Right ventricle myocardium inferior (tissue), 1 donor: ENCODE measurements at places on chromosomes 11 and 22.

DNA sequence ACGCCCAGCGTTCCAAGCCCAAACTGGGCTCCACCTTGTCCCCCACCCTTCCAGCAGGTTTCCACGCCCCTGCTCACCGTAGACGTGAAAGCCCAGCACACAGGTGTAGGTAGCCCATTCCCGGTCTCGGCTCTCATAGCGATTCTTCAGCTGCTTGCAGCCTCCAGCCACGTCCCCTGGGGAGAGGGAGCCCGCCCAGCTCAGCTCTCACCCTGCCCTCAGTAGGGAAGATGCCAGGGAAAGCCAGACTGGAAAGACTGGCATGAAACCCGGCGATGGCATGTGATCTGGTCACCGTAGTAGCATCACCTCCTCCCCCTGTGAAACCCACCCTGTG lies 1.4 kb upstream of the MTA2 start:
- DNase-seq, result no peak

- DNase-seq, result no peak
Measured at GRCh38 chr22:38125751-38126201, 15.3 kb upstream of the BAIAP2L2 start.

GRCh38 chr11:5339771-5340322 lies 3.5 kb downstream of the OR51B5 start:
- no peak for DNase-seq

GRCh38 chr11:31236143-31236542 lies 133.4 kb downstream of the DCDC1 start:
- no peak for DNase-seq

- no peak for DNase-seq
Measured at GRCh38 chr11:108622341-108622740, 28.8 kb upstream of the EXPH5 start.

GRCh38 chr22:27473533-27473932 lies 328.0 kb downstream of the MN1 start:
- no peak for DNase-seq

DNA sequence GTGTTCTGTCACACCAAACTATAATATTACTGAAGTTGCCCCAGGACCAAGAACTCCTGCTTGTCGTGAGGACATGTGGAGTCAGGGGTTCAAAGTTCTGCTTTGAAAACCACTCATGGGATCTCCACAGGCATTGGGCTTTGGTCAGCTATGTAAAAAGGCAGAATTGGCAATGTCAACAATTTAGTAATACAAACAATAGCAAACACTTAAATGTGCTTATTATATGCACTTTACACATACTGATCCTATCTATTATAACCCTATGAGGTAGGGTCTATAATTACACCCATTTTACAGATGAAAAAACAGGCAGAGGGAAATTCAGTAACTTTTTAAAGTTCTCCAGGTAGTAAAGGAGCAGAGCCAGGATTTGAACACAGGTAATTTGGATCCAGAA lies 94.6 kb downstream of the CCDC83 start:
- DNase-seq, result no peak

- no peak for DNase-seq
Measured at GRCh38 chr11:20631519-20632168, 32.2 kb downstream of the SLC6A5 start.

GRCh38 chr22:38843201-38843656 lies 599 bp downstream of the NPTXR start:
- DNase-seq, result peak; percentile 69

DNA sequence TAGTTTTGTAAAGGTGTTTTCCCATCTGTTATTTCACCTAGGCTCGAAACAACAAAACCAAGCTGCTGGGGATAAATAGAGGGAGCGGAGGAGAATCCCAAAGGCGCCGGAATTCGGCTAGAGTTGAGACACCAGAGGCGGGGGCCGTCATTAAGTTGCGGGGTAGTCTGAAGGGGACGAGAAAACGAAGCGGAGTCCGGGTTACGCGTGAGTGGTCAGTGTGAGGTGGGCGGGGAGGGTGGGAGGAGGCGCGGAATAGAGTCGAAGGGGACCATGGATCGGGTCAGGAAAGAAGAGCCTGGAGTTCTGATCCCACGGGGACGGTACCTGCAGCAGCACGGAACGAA lies 361 bp downstream of the SRPRA start:
- DNase-seq, result no peak

- peak; percentile 94 for DNase-seq
Measured at GRCh38 chr22:36386900-36387708, 663 bp downstream of the MYH9 start.

DNA sequence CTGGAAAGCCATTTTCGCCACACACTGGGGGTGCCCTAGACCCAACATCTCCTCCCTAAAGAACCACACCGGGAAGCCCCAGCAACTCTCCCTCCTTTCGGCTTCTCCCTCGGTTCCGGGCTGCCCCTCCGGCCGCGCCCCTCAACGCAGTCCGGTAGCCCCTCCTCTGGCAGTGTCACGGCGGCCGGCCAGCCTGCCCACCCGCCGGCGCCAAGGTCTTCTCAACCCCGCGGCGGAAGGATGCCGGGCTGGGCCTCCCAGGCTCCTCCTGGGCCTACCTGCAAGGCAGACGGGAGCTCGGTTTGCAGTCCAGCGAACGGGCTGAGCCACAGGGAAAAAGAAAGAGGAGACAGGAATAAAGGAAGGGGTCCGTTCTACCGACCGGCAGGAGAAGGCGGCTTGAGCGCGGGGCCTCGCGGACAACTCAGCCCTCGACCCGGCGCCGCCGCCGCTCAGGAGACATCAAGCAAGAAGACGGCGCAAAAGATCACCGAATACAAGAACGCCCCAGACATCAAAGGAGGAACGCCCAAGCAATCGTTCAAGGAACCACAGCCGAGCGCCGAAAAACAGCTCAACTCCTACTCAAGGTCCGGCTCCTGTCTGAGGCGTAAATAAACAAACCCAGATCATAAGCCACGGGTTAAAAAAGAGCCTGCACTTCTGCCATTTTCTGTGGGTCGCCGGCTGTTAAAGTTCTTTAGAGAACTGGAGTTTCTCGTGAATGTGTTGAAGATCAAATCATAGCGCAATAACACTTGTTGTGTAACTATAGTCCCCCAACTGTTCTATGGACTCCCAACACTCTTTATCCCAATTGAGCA lies at the start of gene AMBRA1:
AMBRA1 (minus strand) TSS at position 474 of the 824 bp plus-strand sequence. CDS start 45,643 bp downstream, outside the sequence.
- DNase-seq, result peak; percentile 92

DNA sequence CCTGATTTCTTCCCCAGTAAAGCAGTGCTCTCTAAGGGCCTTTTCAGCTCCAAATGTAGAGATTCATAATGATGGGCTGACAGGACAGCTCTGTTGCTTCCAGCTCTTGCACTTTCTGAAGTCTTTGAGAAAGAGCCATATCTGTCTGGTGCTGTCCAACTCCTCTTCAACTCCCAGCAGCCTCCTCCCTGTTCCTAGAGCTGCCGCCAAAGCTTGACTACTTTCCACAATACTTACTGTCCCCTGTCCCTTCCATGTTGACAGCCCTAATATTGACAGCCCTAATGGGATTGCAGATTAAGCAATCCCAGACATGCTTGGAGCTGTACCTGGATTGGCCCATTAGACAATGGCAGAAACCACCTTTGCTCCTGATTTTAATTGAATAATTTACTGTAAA lies 29.6 kb downstream of the INSC start:
- DNase-seq, result no peak

GRCh38 chr11:68832476-68833181 lies 9.1 kb downstream of the CPT1A start:
- no peak for DNase-seq

- peak; percentile 9 for DNase-seq
Measured at GRCh38 chr22:48666620-48667019, 1161.1 kb downstream of the BRD1 start.

DNA sequence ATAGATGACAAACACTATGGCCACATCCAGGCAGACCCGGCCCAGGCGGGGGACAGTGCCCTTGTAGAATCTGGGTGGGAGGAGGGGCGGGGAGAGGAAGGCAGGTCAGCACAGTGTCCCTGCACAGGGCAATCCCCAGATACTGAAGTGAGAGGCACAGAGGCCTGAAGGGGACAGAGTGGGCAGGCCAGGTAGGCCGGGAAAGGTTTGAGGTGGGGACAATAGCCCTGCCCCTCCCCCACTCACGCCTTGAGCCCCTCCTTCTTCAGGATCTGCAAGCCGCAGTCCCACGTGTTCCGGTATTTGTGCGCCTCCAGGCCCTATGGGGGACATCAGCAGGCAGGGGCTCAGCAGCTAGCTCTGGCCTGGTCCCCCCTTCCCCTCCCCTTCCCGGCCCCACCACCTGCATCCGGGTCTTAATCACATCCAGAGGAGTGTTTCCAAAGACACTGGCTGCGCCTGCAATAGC lies 2.3 kb downstream of the SLC25A1 start:
- DNase-seq, result no peak

GRCh38 chr11:1034001-1034400 lies 2.5 kb downstream of the MUC6 start:
- no peak for DNase-seq

DNA sequence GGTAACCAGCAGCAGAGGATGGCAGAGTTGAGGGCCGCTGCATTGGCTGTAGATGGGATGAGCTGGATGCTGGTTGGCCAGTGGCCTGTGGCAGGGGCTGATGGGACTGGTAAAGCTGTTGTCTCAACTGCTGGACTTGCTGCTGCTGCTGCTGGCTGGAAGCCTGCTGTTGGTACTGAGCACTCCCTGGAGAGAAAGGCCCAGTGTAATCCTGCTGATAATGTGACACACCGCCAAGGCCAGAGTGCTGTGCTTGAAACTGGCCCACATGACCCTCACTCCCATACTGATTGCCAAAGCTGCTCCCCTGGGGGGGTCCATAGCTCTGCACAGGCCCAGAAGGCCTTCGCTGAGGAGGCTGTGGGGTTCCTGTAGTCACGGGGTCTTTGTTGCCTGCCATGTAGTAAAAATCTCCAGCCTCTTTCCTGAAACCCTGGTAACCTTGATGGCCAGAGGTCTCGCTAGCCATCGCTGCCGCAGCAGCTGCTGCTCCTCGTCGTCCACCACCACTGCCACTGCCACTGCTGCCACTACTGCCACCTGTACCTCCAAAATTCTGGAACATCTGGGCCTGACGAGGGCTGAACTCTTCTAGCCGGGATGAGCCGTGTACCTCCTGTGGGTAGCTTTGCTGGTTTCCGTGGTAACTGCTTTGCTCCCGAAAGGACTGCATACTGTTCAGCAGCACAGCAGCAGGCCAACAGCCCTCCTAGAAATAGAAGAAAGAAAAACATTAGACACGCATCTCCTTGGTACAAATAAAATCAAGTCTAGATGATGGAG lies 55.6 kb downstream of the TCF20 start:
- DNase-seq, result peak; percentile 69

DNA sequence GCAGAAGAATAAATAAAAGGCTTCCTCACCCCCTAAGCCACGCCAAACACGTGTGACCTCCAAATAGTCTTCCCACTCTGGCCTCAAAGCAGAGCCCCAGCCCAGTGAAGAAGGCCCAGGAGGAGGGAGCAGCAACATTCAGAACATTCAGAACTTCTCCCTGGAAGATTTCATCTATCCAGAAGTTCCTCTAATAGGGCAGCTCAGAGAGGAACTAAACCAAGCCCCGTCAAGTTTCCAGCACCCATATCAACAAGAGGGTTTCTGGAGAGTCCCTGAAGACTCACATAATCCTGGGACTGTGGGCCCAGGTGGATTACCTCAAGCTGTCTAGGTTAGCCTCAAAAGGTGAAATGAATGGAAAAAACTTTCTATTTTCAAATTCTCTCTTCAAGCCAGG lies 39.4 kb downstream of the PC start:
- no peak for DNase-seq

DNA sequence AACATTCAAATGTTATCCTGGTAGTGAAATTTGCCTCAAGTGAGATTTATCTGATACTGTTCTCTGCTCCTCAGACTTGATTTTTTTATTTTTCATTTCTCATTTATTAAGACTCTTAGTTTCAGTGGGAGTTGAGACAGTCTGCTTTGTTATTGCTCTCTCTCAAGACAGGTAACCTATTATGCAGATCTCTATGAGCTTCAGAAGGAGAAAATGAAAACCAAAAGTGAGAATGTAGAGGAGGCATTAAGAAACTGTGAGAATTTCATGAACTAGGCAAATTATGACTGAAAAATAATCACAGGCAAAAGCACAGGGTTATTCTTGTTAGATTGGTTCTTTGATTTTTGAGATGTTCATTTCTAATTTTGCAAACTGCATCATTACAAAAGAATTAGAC lies 290.0 kb upstream of the CHORDC1 start:
- DNase-seq, result no peak

GRCh38 chr22:17121233-17122195 lies at the start of gene TMEM121B:
Gene TMEM121B, minus strand, starts transcription at chr22:17121360. Its CDS starts 233 bp downstream, at chr22:17121127.
- peak; percentile 91 for DNase-seq

GRCh38 chr11:117881217-117881616 lies 4.8 kb upstream of the FXYD6 start:
- DNase-seq, result no peak

- DNase-seq, result peak; percentile 53
Measured at GRCh38 chr22:44159221-44159620, 21.5 kb upstream of the PARVG start.

- no peak for DNase-seq
Measured at GRCh38 chr11:103926990-103927389, 109.5 kb upstream of the DDI1 start.

GRCh38 chr22:27397954-27398342 lies 403.6 kb downstream of the MN1 start:
- peak; percentile 88 for DNase-seq

DNA sequence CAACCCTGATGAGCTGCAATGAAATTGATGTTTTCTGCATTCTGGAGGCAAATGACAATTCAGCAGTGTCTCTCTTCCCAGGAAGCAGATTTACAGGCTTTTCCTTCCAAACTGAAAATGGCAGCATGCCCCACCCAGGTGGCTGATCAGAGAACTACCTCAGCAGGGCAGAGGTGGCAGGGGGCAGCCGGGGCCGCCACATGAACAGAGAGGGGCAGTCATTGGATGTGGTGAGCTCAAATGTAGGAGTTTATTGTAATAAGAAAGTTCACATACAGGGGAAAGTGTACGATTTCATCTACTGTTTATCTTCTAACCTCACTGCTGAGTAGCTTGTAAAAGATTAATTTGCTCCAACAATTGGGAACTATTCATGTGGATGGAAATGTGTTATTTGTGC lies 15.7 kb upstream of the PARVA start:
- no peak for DNase-seq

DNA sequence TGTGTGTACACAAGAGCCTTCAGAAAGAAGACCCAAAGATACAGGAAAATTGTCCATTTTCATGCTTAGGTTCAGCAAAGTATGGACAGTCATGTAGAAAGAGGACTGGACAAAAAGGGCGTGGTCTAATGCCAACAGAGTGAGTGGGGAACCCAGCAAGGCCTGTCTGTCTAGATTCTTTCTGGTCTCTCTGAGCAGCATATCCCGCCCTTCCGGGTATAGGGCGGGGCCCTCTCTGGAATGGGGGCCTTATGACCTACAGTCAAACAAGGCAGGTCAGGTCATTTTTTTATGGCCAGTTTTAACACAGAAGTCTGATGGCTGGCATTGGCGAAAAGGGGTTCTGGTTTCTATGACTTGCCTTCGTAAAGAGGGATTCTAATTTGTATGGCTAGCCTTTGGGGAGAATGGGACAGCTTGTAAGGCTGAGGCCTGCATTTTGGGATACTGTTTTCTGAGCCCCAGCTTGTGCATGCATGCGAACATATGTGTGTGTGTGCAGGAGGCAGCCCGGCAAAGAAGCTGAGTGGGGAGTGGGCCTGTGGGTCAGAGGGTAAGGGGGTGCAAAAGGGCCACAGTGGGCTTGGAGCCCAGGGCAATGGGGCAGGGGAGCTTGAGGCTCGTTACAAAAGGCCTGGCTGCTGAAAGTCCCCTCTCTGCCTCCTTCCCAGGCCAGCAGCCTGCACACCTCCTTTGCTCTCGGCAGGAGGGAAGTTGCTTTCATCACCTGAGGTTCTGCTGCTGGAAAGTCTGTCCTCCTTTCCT lies 130.5 kb upstream of the B3GAT1 start:
- no peak for DNase-seq

GRCh38 chr22:44032126-44032730 lies 8.1 kb downstream of the PARVB start:
- DNase-seq, result no peak
